ENCODE measurements at places on chromosomes 1 and 21.
A peak's percentile ranks its signal among the peaks of the same experiment; 100 is the strongest.

- no peak for DNase-seq
These were observed 19.0 kb downstream of the RASSF5 start for GRCh38 chr1:206526064-206526911.

GRCh38 chr1:65050735-65051134 is 84.4 kb upstream of the JAK1 start:
- no peak for DNase-seq

- no peak for DNase-seq
These were observed 2.5 kb downstream of the OLFML2B start for GRCh38 chr1:162021124-162021523.

DNA sequence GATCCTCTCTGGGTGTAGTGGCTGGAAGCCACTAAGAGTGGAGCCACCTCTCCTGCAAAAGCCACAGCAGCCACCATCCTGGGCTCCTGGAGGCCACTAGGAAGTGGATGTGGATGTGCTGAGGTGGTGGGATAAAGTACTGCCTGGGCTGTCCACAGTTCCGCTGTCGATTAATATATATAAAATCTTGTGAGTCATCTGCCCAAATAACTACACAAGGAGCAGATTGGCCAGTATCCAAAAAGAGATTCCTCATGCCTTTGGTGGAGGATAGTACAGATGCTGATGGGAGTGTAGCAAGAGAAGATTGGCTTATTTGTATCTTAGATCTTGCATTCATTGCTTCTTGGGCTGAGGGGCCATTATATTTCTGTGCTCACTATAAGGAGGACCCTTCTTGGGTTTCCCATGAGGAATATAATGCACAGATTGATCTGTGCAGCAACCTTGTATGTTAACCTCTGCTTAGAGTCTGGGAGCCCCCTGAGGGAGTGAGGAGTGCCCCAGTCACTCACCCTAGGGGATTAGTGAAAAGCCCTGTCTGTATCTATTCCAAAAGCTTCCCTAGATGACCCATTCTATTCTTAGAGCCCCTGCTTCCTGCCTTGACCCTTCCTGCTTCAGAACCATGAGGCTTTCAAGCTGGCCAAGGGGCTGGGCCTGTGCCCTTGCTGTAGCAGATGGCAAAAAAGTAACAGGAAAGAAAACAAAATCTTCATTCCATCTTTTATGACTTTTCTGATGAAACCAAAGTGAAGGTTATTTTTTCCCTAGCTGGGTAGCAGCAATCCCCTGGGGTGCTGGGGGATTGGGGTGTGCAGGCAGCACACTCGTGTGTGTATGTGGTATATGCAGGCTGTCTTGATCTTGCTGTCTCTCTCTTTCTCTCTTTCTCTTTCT is 31.7 kb downstream of the RCSD1 start:
- DNase-seq = no peak

GRCh38 chr21:45882645-45883044 is 98.9 kb upstream of the COL6A1 start:
- DNase-seq = no peak

DNA sequence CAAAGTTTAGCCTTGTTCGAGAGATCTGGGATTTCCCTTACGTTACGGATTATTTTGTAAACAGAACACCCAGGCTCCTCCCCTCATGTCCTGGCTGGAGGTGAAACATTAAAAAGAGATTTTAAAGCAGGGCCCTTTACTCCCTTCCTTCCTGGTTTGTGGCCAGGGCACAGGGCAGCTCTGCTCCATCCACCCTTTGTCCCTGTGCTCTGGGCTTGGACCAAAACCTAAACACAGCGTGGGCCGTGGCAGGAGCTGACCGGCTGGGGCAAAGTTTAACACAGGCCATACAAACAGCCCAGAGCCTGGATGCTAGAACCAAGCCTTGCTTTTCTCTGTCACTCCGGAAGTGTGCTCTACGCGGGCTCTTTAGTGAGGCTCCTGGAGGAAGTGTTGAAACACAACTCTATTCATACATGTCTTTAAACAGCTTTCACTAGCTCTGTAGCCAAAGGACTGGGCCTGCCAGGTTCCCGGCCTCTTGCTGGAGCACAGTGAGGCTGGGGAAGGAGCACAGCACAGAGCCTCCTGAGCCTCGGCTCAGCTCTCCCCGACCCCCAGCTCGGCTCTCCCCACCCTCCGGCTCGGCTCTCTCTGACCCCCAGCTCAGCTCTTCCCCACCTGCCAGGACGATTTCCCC is 84.7 kb downstream of the PDE9A start:
- no peak for DNase-seq

DNA sequence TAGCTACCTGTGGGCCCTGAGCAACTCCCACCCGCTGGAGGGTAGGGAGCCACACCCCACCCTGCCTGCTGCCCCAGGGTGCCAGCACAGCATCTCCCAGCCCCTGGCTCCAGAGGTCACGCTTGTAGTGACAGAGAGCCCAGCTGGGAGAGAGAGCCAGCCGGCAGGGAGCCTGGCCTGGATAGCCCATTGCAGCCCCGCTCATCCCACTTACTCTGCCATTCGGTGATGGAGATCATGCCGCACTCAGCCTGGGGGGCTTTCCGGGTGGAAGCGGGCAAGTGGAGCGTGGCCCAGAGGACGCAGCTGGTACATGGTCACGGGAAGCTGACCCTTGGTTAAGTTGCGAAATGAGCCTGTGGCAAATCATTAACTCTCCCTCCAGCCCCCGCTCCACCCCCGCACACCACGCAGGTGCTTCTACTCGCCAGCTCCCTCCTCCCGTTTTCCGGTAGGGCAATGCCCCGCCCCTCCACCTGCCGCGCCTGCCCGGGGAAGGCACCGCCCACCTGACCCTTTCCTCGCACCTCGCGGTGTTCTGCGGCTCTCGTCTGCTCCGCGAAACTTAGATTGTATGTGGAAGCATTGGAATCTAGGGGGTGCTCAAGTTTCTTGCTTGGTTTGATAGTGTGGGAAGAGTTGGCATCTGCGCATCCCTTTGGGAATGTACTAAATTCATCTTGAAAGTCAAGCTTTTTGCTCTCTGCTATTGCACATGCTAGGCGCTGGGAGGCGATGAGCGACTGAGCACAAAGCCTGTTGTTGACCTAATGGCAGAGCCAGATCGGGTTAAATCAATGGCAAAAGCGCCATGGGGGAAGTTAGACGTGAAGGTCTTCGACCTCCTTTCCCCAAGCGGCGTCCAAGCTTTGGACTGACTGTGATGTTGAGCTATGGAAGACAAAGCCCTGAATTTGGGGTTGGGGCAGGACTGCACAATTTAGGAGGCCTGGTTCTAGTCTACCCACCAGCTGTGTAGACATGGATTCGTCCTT is at the start of gene GOLT1A:
Gene GOLT1A, minus strand, starts transcription at position 321 of the 995 bp plus-strand sequence. Its CDS starts 82 bp downstream, at position 239.
- peak; percentile 50 for DNase-seq

GRCh38 chr1:3465935-3466321 is 11.5 kb downstream of the ARHGEF16 start:
- no peak for DNase-seq

- no peak for DNase-seq
These were observed 214.5 kb upstream of the UBE2U start for GRCh38 chr1:63988941-63989340.

- DNase-seq = peak; percentile 14
These were observed 135.1 kb downstream of the RPS6KC1 start for GRCh38 chr1:213186168-213186567.

DNA sequence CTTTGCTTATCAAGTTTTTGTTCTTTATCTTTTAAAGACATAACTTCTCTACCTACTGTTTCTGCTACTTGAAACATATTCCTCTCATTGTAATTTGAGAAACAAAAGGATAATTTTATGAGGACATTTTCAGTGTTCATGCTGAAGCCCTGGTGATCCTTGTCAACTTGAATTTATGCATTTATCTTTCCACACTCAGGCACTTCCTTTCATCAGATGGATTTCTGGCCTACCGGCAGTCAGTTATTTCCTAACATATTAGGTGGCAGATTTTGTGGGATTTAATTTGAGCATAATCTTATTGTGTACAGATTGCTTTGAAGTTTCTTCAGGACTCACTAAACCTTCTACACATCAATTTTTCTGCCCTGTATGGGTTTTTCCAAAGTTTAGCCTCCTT is 75.0 kb downstream of the RGL1 start:
- DNase-seq = no peak

- DNase-seq = no peak
These were observed 58.4 kb downstream of the DYRK1A start for GRCh38 chr21:37425001-37425400.

- no peak for DNase-seq
These were observed 16.2 kb downstream of the EDN2 start for GRCh38 chr1:41468122-41468762.

GRCh38 chr1:53326598-53327181 is 1.2 kb downstream of the LRP8 start:
- DNase-seq = peak; percentile 50

GRCh38 chr1:48203287-48203900 is 19.1 kb upstream of the SLC5A9 start:
- DNase-seq = no peak

- no peak for DNase-seq
These were observed 38.7 kb downstream of the BTBD8 start for GRCh38 chr1:92118826-92119225.

GRCh38 chr21:45994759-45995685 is 13.5 kb downstream of the COL6A1 start:
- no peak for DNase-seq

Measured in erythroblast (primary cell).